NCI-H2107 (cell line): ENCODE measurements at places on chromosomes 16 and 17.

DNA sequence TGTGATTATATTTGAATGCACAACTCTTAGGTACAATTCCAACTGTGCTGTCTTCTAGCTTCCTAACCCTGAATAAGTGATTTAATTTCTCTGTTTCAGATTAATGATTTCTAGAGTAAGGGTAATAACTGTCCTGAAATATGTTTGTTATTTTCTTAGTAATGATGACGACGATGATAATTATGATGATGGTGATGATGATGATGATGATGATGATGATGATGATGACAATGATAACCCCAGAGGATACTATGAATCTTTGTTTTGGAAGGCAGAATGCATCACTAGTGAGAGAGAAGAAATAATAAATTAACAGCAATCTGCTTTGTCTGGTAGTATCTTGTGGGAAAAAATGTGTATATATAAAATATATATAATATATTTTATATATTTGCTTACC is 317.1 kb upstream of the CDH8 start:
- no peak for DNase-seq

DNA sequence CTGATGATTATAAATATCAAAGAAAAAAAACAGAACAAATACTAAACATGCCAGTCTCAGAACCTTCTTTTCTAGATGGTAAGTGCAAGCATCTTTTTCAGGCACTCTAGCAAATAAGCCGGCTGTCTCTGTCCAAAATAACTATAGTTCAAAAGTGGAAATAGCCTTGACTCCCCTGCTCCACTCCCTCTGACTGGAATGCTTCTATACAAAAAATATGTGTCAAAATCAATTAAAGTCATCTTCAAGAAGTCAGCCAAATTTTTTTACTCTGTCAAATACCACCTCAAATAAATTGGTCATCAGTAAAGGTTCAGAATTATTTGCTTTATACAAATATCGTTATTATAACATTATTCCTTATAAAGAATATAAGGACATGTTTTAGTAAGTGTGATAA is 83.6 kb downstream of the CACNG1 start:
- no peak for DNase-seq

DNA sequence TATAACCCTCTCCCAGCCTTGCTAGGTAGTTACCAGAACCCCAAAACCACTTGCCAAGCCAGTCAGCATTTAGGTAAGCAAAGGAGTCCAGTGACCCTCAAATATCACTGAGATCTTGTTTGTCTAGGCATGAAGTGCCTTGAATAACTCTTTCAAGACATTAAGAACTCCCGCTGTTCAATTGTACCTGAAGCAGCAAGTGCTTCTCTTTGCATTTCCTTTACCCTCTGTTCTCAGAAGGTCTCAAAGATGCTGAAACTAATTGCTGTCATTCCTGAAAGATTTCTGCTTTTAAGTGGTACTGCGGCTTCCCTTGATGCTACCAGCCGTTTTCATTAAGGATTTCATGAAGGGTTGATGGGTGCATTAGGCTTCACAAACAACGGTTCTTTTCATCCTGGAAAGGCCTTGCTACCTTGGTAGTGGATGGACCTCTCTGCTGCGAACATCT is 142.7 kb downstream of the PITPNC1 start:
- no peak for DNase-seq

DNA sequence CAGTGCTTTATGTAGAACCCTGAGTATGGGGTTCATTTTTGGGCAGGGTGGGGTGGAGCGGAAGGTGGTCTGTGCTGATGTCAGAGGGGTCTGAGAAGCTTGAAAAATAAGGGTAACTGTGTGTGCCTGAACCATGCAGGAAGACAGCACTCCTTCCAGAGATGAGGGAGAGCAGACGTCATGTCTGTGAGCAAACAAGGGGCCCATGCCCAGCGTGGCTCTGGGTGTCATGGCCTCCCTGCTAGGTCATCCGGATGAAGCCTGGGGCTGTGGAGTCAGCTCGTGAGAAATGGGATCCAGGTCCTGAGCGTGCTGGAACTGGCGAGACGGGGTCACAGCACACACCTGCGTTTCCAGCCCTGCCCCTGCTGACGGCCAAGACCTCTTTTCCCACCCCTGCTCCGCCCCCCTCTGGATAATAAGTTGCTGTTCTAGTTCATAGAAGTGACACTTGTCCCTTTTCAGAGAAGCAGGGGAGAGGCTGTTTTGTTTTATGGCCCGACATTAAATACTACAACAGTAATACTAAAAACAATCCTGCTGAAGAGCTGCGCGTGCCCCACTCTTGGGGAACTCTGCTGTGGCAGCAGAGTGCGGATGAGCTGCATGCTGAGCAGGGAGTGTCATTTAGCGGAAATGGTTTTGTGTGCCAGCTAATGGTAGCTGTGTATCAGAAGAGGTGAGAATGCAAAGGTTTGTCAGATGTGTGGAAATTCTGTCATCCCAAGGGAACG is 92.6 kb downstream of the RPTOR start:
- DNase-seq, result peak; percentile 18

- DNase-seq, result no peak
Observed at GRCh38 chr17:29714146-29714545, 91.4 kb upstream of the CORO6 start.
